OCI-LY7 (cell line): ENCODE measurements at places on chromosomes 2 and 18.

DNA sequence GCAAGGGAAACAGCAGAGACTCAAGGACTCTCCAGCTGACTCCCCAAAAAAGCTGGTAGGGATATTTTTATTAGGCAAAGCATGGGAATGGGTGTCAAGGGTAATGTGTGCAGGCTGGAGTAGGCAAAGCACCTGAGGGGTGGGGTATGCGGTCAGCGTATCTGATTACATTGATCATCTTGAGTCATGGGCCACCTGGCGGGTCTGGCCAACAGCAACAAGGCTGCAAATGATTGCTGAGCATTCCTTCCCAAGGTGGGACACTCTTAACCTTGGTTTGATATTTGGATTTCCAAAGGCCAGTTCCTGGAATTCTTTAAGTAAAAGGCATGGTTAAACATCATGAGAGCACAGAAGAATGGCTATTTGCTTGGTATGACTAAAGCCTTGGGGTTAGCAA lies 32.6 kb upstream of the CCBE1 start:
- no peak for DNase-seq

GRCh38 chr18:10893196-10893595 lies 256.2 kb downstream of the PIEZO2 start:
- no peak for DNase-seq

DNA sequence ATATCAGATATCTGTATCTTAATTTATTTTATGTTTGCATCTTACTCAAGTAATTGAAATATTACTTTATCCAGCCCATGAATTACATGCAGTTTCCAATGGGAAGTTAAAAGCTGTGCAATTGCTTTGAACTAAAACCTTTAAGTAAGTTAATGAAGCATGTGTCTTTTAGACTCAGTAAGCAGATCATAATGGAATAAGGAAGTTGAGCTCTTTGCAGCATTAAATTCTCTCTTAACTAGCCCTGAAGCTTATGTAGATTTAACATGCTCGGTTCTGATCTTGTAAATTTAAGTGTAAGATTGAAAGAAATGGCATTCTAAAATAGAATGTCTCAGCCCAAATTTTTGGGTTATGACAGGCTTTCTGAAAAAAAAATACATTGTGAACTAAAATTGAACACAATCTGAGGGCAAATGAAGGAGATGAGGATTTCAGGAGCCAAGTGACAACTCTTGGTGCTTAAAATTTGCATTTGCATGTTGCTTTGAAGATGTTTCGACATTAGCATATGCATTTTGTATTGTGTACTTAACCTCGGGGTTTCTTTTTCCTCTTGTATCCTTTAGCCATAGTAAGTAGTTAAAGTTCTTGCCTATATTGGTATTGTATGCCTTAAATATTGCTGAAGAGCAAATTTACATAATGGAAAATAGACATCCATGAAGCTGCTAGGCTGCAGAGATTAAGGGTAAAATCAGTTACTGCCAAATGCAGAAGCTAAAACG lies 297.8 kb upstream of the KCNJ3 start:
- DNase-seq: no peak

GRCh38 chr2:67923696-67924095 lies 139.1 kb downstream of the C1D start:
- no peak for DNase-seq

- DNase-seq: peak; percentile 44
These were observed at the start of gene SLC8A1 for GRCh38 chr2:40451918-40452605. SLC8A1 (minus strand) TSS chr2:40452090.

GRCh38 chr2:237281836-237282306 lies 132.1 kb downstream of the COL6A3 start:
- DNase-seq: no peak

DNA sequence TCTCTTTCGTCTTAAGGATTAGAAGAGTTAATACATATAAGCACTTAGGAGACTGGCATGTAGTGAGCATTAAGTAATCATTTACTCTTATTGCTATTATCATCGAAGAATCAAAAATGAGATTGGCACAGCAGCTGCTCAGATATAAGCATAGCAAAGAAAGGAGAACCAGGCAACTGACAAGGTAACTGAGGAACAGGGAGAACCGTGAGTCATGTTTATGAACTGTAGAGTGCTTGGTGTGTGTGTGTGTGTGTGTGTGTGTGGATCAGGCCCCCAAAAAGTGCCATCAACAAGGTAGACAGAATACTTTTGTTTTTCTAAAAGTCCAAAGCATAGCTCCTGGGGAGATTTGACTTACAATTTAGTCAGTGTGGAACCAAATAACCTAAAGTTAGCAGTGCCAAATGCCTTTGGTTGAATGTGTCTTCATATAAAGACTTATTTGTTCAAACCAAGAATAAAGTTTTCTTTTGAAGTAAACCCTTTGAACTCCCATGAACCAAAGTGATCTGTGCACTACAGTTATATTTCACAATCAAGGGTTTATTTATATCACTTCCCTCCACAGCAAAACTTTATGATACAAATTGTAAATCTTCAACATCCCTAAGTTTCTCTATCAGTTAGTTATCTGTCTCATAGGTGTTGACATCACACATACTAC lies 660.6 kb downstream of the NYAP2 start:
- DNase-seq: no peak

DNA sequence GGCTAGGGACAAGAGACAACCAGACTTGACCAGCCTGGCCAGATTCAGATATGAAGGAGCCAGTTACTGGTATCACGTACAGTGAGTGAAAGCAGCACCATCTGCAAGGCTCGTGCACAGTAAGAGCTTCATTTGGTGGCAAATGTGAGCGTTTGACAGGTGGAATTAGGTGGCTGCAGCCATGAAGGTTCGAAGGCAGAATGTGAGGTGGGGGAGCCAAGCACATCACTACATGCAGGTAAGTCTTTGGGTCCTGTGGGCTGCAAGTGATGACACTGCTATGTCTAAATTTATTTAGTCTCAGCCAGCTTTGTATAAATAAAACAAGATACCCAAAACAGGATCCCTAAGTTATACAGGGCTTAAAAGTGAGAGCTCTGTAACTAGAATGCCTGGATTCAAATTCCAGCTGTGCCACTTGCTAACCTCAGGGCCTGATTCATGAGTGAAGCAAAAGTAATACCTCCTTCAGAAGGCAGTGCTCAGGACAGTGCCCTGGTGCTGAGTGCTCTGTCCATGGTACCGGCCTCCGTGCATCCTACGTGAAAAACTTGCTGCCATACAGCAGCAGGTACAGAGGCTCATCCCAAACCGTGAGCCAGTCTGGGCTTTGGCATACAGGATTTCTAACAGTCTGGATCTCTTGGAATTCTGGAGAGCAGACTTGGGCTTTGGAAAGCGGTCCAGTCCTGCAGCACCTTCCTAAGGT lies 18.6 kb downstream of the DDX18 start:
- no peak for DNase-seq

- DNase-seq: no peak
These were observed 822 bp downstream of the SLC35F6 start for GRCh38 chr2:26764906-26765305.

DNA sequence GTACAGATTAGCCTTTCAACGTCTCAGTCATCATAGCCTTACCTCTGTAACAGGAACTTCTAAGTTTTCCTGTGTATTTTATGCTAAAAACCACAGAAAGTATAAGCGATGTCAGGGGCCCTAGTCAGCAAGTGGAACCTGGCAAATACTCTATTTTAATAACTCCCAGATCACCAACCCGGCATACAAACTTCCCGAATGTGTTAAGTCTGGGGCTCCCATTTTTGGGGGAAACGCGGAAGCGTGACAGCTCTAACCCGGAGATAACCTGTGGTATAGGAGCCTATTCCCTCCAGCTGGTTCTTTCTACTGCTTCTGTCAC lies 574 bp downstream of the NIFK start:
- peak; percentile 14 for DNase-seq

- no peak for DNase-seq
These were observed 159.6 kb upstream of the SIX2 start for GRCh38 chr2:45168711-45169338.

- DNase-seq: no peak
These were observed 64.1 kb upstream of the NFU1 start for GRCh38 chr2:69501301-69501700.

DNA sequence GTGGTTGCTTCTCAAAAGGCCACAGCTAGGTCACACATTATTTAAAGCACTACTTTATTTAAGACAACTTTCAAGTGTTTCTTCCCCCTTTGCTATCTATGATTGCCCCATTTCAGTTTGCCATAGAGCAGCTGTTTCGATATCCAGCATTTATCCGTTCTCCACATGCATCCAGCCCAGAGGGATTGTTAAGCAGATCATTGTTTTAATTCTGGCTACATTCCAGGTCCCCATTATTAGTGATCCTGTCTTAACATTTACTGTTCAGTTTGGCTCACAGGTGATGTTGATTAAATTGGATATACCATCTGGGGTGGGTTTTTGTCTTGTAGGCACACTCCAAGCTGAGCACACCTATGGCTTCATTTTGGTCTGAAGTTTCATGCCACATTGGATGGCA lies 638.7 kb downstream of the ZEB2 start:
- no peak for DNase-seq

DNA sequence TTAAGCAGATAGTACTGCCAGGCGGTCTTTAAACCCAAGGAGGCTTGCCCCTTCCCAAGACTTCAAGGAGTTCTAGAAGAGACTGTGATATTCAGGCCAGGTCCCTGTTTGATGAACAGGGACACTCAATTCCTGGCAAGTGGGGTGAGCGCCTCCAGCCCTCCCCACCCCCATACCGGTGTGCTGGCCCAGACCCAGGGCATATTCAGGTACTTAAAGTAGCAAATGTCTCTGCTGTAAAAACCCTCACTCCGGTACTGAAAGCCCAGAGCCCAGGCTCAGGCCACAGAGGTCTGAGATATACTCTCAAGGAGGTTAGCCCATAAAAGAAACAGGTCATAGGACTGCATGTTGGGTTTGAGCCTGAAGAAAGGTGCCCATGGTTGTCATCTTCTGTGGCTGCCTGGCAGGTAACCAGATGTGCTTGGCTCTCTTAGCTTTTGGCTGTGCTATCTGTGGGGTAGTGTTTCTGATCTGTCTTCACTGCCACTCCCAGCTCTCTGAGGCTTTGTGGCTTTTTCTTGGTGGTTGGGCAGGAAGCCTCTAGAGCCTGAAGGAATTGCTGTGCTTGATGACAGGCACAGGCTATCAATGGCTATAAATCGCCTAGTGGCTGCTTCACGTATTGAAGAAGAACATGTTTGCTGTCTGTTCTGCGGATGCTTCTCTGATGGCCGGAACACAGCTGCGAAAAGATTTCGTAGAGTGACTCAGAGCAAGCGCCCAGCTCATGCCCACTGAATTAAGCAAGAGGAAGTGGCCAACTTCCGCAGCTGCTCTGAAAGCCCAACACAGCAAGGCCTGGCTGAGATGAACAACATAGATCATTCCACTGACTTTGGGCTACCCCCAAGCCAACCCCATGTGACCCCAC lies 63.3 kb upstream of the ALPP start:
- DNase-seq: no peak

DNA sequence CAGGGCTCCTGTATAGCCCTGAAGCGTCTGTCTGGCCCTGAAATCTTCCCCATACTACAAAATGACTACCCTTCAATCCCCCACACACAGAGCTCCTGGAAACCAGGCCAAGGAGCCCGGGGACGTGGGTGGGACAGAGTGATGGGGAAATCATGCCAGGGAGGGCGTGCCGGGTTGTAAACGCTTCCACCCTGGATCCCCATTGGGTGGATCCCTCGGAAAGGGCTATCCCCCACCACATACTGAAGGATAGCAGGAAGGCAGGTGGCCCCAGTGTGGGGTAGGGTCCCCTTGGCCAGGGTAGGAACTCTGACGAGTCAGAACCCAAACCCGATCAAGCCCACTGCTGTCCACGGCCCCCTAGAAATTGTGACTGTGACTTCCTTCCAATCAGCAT lies 91.7 kb downstream of the INHBB start:
- no peak for DNase-seq

- peak; percentile 61 for DNase-seq
These were observed 403 bp upstream of the CLUL1 start for GRCh38 chr18:596288-596881.

- peak; percentile 18 for DNase-seq
These were observed 178.1 kb upstream of the CYP26B1 start for GRCh38 chr2:72325592-72326422.

DNA sequence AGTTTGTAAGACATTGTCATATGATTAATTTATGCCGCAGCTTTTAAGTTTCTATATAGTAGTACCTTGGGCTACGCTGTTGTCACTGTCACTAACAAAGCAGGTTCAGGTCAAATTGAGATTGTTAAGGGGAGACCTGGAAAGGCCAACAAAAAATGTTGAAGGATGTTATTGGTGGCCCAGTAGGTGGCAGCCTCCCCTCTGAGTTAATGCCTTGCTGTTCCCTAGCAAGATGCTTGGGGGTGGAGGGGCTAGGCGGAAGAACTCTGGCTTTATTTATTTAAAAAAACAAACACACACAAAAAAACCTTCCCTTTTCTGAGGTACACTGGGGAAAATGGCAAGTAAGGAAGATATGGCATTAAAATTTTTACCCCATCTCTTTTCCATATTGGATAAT lies 128.3 kb upstream of the ATP5MC3 start:
- DNase-seq: peak; percentile 22

GRCh38 chr18:58552896-58553295 lies 76.0 kb downstream of the ALPK2 start:
- no peak for DNase-seq

- no peak for DNase-seq
These were observed 647.7 kb downstream of the BCL11A start for GRCh38 chr2:59905731-59906130.

GRCh38 chr18:25177631-25178030 lies 174.3 kb downstream of the ZNF521 start:
- no peak for DNase-seq

DNA sequence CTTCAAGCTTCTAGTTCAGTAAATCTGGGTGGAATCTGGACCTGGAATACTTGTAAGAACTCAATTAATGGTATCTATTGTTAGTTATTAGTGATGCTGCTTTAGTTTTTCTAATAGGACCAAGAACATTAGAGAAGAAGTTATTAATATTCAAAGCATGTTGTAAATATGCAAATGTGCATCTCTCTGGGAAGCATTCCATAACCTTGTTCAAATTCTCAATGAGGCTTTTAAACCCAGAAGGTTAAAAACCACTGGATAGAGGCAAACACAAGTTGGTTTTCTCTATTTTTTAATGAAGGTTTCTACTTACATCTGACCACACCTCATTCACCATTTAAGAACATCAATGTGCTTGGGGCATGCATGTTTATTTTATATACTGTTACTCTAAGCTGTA lies 16.1 kb upstream of the ACVR1C start:
- DNase-seq: no peak

- no peak for DNase-seq
These were observed 38.7 kb downstream of the EML4 start for GRCh38 chr2:42207826-42208225.

GRCh38 chr18:3104190-3105054 lies 91.5 kb upstream of the LPIN2 start:
- DNase-seq: no peak

- DNase-seq: no peak
These were observed 151.8 kb upstream of the STK17B start for GRCh38 chr2:196322973-196323810.

DNA sequence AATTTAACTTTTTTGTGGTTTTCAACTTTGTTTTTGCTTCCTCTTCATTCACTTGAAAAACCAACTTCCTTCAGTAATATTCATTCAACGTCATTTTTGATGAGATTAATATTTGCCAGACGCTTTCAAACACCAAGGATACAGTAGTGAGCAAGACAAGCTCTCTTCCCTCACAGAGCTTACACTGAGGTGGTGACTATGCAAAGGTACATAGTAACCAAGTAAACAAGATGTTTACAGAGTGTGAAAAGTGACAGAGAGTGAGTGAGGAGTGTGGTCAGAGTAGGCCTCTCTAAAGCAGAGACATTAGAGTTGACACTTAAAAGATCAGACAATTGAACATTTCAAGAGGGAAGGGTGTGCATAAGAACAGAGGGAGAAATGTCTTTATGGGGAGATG lies 155.5 kb downstream of the TMEM247 start:
- DNase-seq: no peak
